ENCODE measurements at places on chromosomes 13 and 19.

DNA sequence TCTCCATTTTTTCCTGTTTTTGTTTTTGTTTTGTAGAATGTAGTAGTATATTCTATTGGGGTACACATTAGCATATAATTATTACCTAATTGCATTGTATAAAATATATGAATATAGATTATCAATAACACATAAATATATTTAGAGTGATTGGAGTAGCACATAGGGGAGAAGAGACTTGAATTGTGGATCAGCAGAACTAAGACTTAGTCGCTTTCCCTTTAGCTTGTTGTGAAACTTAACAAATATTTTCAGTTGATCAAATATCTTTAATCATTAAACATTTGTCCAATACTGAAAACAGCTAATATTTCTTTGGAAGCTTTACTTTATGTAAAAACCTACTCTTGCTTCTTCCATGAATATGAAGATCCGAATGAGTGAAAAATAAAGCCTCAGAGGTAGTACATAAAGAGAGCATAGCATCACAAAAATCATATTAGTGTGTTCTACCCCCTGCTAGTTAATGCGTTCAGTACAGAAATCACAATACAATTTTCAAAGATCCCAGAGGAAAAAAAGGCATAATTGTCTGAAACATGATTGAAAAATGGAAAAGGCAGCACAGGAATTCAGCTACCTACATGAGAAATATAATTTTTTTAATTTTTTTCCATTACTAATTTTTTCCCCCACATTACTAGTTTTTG, 1348.0 kb upstream of the PRR20A start:
- no peak for DNase-seq

- DNase-seq: no peak
Observed at GRCh38 chr19:2540646-2541454, 64.9 kb downstream of the GADD45B start.

- DNase-seq: no peak
Observed at GRCh38 chr19:1057176-1057855, 9.7 kb upstream of the ARHGAP45 start.

GRCh38 chr13:41461527-41462139, 4.3 kb downstream of the RGCC start:
- DNase-seq: no peak

DNA sequence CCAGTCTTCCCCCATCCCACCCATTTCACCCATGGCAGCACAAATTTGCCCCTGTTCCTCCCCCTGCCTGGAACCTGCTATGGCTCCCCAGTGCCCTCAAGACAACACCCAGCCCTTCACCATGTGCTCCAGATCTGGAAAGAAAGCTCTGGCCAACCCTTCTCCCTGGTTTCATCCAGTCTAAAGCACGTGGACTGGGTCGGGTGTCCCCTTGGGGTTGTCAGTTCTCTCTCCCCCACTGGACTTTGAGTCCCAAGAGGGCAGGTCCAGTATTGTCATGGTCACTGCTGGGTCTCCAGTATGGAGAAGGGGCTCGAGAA, 19.6 kb upstream of the PNMA8B start:
- no peak for DNase-seq

- DNase-seq: no peak
Observed at GRCh38 chr19:408902-409515, at the start of gene C2CD4C. TSS of gene C2CD4C (minus strand) at chr19:409147. CDS start at chr19:408361, 786 bp downstream.

GRCh38 chr13:32645854-32646253, 59.6 kb downstream of the PDS5B start:
- DNase-seq: peak; percentile 4

GRCh38 chr13:40311356-40312101, 354.9 kb downstream of the FOXO1 start:
- no peak for DNase-seq

- no peak for DNase-seq
Observed at GRCh38 chr19:38267761-38268483, 3.5 kb downstream of the SPINT2 start.

DNA sequence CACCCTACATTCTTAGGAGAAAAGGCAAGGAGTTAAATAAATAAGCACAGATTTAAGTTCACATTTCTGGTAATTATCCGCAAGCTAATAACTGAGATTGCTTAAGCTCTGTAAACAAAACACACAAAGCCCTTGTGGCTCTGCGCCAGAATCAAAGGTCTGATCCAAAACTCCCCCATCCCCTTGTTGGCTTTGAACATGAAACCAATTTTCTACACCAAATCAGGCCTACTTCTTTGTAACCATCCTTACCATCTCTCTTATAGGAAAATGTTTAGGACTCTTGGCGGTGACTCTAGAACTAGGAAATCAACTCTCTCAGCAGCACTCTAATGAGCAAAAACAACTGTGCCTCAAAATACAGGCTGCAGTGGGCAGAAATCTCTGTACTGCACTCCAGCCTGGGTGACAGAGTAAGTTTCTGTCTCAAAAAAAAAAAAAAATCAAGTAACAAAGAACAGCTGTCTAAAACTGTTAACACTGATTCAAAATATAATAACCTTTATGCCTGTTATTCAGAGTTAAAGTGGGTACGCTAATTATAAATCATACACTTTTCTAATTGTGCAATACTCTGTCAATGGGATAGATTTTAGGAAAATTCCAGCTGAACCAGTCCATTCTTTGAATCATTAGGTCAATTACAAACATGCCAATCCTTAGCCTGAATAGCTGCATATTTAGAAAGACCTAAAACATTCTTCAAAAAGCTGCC, 25.8 kb downstream of the ABCC4 start:
- DNase-seq: no peak

- DNase-seq: no peak
Observed at GRCh38 chr19:35501684-35502083, 11.4 kb upstream of the KRTDAP start.

- no peak for DNase-seq
Observed at GRCh38 chr13:26896986-26897668, 136.5 kb upstream of the GPR12 start.

- DNase-seq: no peak
Observed at GRCh38 chr13:99988529-99989275, 7.1 kb downstream of the ZIC2 start.

- no peak for DNase-seq
Observed at GRCh38 chr19:28023064-28023463, 1189.9 kb downstream of the UQCRFS1 start.

DNA sequence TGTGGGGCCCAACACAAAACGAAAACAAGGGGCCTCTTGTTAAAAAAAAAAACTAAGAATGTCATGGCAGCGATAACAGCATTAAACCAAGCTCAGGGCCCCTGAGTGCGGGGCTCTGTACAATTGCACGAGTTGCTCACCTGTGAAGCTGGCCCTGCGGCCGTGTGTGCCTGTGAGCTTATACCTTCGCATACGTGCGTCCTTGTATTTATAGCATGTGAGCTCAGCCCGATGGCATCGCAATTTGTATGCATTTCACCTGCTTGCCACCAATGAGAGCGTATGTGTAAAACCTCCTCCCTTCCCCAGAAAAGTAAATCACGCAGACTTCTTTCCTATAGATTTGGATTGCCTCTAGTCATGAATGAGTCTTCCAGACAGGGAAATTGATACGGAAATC, 17.1 kb downstream of the HNRNPM start:
- no peak for DNase-seq

DNA sequence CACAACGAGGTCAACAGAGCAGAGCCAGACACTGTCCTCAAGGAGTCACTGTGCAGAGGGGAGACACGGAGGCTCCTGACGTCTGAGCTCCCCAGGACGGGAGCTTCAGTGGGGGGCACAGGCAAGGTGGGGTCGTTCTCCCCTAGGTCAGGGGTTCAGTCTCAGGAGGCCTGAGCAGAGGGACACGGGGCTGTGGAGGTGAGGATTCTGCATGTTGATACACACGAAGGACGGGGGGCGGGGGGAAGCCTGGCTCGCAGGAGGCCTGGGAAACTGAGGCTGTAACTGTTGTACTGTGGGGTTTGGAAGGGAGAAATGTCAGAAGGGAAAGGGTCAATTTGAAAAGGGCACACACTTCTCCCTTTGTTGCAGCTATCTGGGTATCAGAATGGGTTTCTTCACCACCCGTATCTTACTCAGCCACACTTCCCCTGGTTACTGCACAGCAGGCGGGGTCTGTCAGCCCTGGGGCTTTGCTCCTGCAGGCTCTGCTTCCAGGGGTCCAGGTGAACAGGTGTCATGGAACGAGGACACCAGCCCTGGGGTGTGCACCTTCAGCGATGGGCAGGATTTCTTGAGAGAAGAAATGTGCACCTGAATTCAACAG, 748 bp upstream of the SIGLEC8 start:
- no peak for DNase-seq

- DNase-seq: no peak
Observed at GRCh38 chr19:43469160-43469480, 3.7 kb upstream of the LYPD3 start.

GRCh38 chr13:92017737-92018136, 619.3 kb downstream of the GPC5 start:
- DNase-seq: no peak

Data from activated CD4-positive, alpha-beta T cell treated with anti-CD3 and anti-CD28 coated beads, Interleukin-2, amount 50 U/mL, for 24 hours (primary cell).